ENCODE measurements at places on chromosomes 5 and 9.

- DNase-seq = no peak
These were observed 1.2 kb upstream of the CKS2 start for GRCh38 chr9:89309608-89310474.

DNA sequence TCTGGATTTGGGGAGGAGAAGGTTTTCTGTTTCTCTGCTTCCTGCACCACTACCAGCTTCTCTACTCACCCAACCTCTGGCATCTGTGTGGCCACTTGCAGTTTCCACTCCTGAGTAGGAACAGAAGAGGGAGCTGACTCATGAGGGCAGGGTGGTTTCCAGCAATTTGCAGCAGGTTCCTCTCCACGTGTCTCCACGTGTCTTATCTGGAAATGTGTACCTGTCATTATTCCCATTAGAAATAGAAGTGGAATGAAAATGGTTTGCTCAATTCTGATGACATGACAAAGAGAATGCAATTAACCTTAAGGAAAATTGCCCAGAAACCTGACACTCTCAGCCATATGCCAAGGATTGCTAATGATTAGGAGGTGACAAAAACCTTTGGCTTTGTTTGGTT is 33.0 kb downstream of the EGFLAM start:
- no peak for DNase-seq

DNA sequence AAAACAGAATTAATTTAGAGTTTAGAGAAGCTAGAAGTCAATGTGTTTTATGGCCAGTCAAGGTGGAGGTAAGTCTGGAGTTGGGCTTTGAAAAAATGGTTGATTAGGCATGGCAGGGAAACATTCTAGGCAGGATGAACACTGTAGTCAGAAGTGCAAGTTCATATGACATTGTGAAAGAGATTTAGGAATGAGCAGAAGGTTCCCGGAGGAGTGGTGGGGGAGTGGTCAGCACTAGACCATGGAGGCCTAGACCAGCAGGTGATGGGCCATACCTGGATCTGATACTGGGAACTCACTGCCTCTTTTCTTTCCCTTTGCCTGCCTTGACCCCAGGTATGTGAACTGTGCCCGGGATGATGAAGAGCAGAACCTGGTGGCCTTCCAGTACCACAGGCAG is 16.6 kb downstream of the PRDM9 start:
- no peak for DNase-seq

DNA sequence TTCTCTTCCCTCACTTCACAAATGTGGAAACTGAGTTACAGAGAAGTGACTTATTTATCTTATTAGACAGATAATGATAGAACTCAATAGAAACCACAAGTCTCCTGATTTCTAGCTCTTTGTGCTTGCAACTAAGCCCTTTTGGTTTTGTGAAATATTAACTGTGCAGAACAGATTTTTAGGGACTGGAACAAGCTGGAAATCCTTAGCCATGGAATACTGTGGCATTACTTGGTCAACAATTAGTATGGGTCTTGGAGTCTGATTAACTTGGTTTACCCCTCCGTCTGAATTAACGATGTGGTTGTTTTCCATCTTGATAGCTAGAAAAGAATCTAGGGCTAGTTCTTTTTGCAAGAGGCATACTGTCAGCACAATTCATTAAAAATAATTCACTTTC is 584 bp upstream of the KLF9 start:
- no peak for DNase-seq

- no peak for DNase-seq
These were observed 21.3 kb downstream of the SH3PXD2B start for GRCh38 chr5:172433071-172433470.

GRCh38 chr5:28542987-28543386 is 1504.6 kb upstream of the CDH9 start:
- DNase-seq = no peak

GRCh38 chr9:109939698-109940342 is 159.8 kb downstream of the PALM2AKAP2 start:
- no peak for DNase-seq

GRCh38 chr5:55154873-55155272 is 5.1 kb upstream of the GPX8 start:
- DNase-seq = no peak

DNA sequence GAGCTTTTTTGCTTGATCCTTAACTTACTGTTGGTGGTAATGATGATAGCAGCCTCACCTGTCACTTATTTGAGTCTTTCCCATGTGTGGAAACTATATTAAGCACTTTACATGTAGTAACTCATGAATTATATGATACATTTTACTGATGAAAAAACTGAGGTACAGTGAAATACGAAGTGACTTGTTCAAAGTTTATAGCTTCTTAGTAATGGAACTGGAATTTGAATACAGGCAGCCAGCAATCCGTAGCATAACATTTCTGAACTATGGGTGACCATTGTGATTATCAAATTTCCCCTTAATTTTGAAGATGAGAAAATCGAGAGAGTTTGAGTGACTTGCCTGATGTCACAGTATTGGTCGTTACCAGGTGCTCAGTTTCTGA is 17.3 kb downstream of the SCAMP1 start:
- DNase-seq = no peak

DNA sequence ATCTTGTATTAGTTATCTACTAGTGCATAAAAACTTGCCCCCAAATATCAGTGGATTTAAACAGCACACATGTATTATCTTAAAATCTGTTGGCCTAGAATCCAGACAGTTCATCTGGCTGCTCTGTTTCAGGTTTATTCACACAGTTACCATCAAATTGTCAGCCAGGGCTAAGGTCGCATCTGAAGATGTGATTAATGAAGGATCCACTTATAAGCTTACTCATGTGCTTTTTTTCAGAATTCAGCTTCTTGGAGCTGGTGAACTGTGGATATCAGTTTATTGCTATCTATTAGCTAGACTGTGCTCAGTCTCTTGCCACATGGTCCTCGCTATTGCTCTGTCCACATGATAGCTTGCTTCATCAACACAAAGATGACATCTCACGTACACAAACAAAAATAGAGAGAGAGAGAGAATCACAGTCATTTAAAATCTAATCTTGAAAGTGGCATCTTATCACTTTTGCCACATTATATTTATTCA is 81.5 kb downstream of the PRDM9 start:
- DNase-seq = no peak

DNA sequence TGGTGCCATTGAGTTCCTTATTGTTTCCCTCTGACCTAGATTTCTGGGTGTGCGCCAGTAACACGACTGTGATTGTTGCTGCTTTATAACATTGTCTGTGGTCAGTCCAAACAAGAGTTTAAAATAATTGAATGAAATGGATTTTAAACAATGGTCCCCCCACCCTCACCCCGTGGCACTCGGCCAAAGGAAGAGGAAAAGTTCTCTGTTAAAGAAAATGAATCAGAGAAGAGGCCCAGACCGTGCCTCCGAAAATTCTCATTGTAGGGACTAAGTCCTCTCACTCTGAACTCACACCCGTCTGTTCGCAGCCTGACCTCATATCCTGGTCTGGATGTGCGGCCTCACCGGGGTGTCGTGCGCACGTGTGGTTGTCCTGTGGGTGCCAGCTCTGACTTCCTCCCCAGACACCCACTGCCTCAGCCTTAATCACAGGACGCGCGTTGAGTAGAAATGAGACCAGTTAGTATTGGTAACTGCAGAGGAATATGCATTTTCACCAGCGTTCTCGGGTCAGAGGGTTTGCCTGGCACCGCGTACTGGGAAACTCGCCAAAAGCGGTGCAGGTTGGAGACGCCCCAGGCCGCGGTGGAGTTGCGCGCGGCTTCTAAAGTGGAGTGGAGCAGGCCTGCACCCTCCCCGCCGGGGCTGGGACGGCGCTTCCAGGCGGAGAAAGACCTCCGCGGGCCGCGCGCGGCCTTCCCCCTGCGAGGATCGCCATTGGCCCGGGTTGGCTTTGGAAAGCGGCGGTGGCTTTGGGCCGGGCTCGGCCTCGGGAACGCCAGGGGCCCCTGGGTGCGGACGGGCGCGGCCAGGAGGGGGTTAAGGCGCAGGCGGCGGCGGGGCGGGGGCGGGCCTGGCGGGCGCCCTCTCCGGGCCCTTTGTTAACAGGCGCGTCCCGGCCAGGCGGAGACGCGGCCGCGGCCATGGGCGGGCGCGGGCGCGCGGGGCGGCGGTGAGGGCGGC is at the start of gene ABL1:
Gene ABL1 (plus strand): TSS at position 884 of the 966 bp plus-strand sequence. CDS start 193 bp downstream, outside the sequence.
- peak; percentile 65 for DNase-seq

DNA sequence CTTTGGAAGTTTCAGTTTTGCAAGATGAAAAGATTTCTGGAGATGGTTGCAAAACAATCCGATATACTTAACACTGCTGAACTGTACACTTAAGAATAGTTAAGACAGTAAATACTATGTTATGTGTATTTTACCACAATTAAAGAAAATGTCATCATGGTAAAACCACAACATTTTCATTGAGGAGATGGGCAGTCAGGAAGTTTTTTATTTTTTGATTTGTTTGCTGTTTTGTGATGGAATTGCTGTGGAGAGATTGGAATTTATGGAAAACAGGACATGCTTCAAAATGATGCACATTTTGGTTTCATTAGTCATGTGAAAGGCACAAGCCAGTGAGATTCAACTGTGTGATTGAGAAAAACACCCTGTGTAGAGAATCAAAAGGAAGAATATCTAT is 90.5 kb upstream of the AGXT2 start:
- no peak for DNase-seq

DNA sequence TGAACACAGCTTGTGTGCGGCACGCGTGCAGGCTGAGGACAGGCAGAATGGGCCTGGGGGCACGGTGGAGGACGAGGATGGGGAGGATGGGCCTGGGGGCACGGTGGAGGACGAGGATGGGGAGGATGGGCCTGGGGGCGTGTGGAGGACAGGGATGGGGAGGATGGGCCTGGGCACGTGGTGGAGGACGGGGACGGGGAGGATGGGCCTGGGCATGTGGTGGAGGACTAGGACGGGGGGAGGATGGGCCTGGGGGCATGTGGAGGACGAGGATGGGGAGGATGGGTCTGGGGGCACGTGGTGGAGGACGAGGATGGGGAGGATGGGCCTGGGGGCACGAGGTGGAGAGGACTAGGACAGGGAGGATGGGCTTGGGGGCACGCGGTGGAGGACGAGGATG is 22.0 kb downstream of the FBXW5 start:
- no peak for DNase-seq

DNA sequence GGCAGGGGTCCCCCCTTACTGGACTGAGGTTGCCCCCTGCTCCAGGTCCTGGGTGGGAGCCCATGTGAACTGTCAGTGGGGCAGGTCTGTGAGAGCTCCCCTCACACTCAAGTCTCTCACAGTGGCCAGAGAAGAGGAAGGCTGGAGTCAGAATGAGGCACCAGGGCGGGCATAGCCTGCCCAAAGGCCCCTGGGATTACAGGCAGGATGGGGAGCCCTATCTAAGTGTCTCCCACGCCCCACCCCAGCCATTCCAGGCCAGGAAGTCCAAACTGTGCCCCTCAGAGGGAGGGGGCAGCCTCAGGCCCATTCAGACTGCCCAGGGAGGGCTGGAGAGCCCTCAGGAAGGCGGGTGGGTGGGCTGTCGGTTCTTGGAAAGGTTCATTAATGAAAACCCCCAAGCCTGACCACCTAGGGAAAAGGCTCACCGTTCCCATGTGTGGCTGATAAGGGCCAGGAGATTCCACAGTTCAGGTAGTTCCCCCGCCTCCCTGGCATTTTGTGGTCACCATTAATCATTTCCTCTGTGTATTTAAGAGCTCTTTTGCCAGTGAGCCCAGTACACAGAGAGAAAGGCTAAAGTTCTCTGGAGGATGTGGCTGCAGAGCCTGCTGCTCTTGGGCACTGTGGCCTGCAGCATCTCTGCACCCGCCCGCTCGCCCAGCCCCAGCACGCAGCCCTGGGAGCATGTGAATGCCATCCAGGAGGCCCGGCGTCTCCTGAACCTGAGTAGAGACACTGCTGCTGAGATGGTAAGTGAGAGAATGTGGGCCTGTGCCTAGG is at the start of gene CSF2:
Gene CSF2 (plus strand): TSS at position 559 of the 783 bp plus-strand sequence. CDS start 35 bp downstream, at position 594.
- no peak for DNase-seq

DNA sequence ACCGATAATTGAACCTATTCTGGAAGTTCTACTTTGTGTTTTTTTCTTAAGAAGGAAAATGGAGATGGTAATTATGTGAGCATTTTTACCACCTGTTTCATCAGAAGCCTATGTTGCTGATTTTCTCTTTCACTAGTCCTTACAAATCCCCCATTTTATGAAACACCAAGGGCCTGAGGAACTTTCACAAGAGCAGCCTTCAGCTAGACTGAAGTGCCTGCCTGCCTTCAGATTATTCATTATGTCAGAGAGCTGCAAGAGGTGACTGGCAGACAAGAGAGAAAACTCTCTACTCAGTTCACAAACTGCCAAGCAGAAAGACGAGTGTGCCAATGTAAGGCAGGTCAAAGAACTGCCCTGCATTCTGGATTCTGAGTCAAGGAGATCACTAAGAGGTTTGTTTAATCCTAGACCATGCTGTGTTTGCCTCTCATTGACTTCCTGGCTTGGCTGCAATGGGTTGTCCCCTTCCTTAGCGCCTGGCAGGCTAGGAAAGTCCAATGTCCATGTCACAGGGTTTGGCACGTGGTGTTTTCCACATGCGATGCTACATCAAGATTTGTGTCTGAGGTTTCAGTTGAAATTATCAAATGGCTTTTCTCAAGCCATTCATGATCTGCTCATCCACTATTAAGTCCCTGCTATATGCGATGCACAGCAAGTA is 143.3 kb downstream of the CDC42SE2 start:
- DNase-seq = no peak

- DNase-seq = no peak
These were observed 24.4 kb upstream of the ICE1 start for GRCh38 chr5:5398071-5398470.

- peak; percentile 50 for DNase-seq
These were observed 114.1 kb downstream of the SYK start for GRCh38 chr9:90915693-90916092.

DNA sequence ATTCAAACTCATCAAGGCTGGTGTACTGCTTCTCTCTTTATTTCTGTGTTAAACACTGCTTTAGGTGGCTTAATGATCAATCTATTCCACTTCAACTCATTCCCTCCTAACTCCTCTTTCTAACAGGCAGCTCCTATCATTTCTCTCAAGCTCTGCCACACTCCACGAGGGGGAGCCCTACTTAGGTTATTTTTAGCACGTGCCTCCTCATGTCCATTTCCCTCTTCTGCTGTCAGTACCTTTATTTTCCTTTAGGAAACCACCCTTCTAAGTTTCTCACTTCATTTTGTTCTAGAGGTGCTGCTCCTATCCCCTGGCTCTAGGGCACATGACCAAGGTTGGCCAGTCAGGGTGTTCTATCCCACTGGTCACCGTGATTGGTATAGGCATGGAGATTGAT is 6.7 kb upstream of the BRINP1 start:
- DNase-seq = peak; percentile 28

GRCh38 chr9:121350993-121351561 is 19.0 kb downstream of the STOM start:
- DNase-seq = no peak

GRCh38 chr5:109961751-109962150 is 272.0 kb downstream of the MAN2A1 start:
- DNase-seq = no peak

DNA sequence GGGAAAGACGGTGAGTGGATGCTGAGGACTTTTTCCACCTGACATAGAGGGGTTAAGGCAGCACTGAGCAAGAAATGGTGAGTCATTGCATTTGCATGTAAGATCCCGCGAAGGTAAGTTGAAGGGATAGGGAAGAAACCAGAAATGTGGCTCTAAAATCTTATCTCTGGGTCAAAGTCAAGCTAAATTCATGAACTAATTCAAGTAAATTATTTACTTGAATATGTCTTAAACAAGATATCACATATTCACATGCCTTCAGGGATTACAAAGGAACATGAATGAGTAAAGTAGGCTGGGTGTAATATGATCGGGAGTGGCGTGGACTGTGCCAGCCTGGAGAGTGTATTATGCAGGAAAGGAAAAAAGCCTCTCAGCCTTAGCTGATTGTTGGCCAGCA is 74.4 kb upstream of the EQTN start:
- no peak for DNase-seq
